ENCODE measurements at places on chromosomes 1 and 21. TPM values are rescaled to one million over a fixed set of nuclear protein-coding genes. Genes with fewer than 3 reads are reported as not detected.

TRIM67 gene
- 1.5 TPM for polyA plus RNA-seq

DNA sequence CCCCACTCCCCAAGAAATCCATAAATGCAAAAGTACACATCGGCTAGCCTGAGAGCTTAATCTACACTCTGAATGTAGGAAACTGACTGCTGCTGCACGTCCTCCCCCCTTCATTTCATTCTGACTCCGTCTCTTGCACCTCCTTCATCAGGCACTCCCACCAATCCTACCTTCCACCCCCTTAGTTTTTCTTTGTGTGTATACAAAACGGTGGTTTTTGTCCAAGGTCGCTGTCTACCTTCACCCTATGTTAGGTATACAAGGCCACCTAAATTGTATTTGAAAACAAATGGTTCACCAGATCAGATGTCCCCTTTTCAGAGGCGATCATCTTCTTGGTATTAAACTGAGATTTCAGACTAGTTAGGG lies 1.9 kb downstream of the WDR26 start:
- DNase-seq, result no peak

MROH9 gene
- polyA plus RNA-seq, result 0.08 TPM

DNA sequence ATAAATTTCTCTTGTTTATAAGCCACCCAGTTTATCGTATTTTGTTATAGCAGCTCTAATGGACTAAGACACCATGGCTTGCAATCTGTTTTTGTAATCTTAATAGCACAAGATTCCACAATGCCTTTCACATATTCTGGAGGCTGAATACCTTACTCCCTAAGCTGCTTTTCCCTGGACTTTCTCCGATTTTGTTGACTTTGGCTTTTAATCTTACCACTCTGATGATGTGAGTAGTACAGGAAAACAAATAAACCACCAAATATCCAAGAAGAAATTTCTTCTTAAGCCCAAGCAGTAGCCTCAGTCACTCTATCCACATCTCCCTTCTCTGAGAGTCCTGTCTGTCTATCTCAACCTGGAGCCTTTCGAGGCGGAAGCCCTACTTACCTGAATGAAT lies 838.6 kb downstream of the LTN1 start:
- DNase-seq, result no peak

PKN2 gene
- polyA plus RNA-seq, result 107 TPM

GJB4 gene
- not detected for polyA plus RNA-seq

GRCh38 chr1:240847325-240847724 lies 235.4 kb upstream of the GREM2 start:
- no peak for DNase-seq

DNA sequence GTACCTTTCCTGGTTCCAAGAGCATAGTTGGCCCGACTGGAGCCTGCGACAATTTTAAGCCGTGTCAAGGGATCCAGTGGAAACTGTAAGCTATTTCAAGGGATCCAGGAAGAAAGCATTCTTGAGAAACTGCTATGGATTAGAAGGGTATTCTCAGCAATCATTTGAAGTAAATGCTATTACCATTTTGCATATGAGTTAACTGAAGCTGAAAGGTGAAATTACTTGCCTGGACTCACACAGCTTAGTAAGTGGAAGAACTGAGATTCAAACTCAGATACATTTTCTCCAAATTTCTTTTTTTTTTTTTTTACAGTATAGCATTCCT lies 589 bp downstream of the ZNF684 start:
- no peak for DNase-seq

FAM72A gene
- polyA plus RNA-seq, result 7.5 TPM

PTGFRN gene
- polyA plus RNA-seq, result 68.6 TPM

TMEM200B gene
- polyA plus RNA-seq, result 15.7 TPM

DNA sequence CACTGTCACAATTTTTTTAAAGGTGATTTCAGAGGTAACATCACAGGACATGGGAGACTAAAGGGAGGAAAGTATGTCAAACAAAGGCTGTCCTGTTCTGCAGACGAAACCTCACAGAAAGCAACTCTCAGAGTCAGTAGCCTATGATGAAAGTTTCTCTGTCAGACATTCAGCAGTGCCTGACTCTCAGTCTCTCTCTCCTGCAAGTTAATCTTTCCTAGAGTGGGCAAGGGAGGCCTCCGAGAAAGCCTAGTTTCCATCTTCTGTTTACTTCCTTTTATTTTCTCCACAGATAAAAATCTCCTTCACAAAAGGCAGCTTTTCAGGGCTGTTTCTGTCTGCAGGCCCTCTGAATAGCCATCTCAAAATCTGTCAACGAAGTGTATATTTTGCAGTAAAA lies 24.9 kb upstream of the FMO2 start:
- no peak for DNase-seq

Measured in left lung (tissue), 14 donors.